Calu3 (cell line): ENCODE measurements at places on chromosomes 2 and 18. TPM values are rescaled to one million over a fixed set of nuclear protein-coding genes. Genes with fewer than 3 reads are reported as not detected.

The GNLY gene
- total RNA-seq, result not detected in 2 replicates

The MGAT4A gene
- total RNA-seq, result 21.8 and 23.0 TPM in 2 replicates

The TIGD1 gene
- total RNA-seq, result 14.9 and 15.5 TPM in 2 replicates

The PROC gene
- total RNA-seq, result 0.59 TPM in 1 of 2 replicates, not detected in the other

The HNMT gene
- total RNA-seq, result 56.5 and 68.2 TPM in 2 replicates

The PCARE gene
- total RNA-seq, result not detected in 2 replicates

The AQP12A gene
- total RNA-seq, result not detected in 2 replicates

The EVA1A gene
- total RNA-seq, result 0.42 TPM in 1 of 2 replicates, not detected in the other
